A549 treated with dexamethasone at 1 μM for 4 hours (cell line): ENCODE measurements at places on chromosomes 3 and 15. TPM values are rescaled to one million over a fixed set of nuclear protein-coding genes. Genes with fewer than 3 reads are reported as not detected.

CACNA2D2 gene
- 0.48 to 0.77 TPM (median 0.67 TPM) in 5 replicates for total RNA-seq

HEMK1 gene
- total RNA-seq = 4.7 to 6.9 TPM (median 6.5 TPM) in 5 replicates

C3orf22 gene
- not detected in 5 replicates for total RNA-seq

IL16 gene
- 0.18 to 0.29 TPM in 2 of 5 replicates, not detected in the others for total RNA-seq

UQCC5 gene
- total RNA-seq = 47.1 to 85.1 TPM (median 48.4 TPM) in 5 replicates
